ENCODE measurements at places on chromosomes 3 and 15.

DNA sequence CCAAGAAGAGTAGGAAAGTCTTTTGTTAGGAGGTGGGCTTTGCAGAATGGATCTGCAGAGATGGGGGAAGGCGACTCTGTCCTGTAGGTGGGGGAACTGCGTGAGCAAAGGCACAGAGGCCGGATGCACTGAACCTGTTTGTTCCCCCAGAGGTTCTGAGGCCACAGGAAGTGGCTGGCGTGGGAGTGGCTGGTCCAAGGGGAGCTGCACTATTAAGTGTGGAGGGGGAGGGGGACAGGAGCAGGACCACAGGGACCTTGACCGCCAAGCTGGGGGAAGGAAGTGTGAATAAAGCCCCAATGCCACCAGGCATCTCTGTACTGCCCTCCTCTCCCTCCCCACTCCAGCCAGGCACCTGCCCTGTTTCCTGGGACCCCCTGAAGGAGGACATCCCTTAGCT is 51.8 kb downstream of the CYP11A1 start:
- DNase-seq: no peak

GRCh38 chr15:58360421-58361090 is 71.2 kb upstream of the LIPC start:
- no peak for DNase-seq

DNA sequence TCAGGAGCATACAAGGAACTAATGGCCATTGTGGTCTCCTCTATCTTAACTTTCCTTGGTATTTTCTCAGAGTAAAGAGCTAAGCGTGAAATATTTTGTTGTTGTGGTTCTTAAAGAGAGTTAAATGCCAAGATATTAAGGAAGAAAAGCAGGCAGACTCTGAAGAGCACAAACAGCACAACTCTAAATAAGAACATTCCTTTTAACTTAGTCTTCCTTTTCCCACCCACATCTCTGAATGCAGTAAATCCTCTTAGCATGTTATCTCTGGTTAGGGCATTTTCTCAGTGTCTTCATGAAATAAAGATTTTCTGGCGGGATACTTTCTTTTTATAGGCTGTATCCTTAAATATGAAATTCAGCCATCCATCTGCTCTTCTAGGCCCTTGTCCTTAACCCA is 1.5 kb downstream of the GPR87 start:
- peak; percentile 54 for DNase-seq

DNA sequence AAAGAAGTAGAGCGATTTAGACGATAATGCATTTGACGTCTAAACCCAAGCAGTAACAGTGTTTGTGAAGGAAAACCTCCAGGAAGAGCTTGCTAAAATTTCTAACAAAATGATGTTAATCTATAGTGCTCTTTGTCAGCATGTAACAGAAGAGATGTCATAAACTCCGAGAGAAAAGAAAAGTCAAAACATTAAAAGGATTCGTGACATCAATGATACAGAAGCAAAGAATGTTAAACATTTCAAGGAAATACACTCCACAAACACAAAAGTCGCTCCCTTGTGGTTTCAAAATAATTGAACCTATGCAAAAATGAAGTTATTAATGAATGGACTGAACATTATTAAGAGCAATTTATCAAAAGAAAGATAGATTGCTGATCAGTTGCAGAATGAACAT is 27.9 kb downstream of the AADAC start:
- no peak for DNase-seq

DNA sequence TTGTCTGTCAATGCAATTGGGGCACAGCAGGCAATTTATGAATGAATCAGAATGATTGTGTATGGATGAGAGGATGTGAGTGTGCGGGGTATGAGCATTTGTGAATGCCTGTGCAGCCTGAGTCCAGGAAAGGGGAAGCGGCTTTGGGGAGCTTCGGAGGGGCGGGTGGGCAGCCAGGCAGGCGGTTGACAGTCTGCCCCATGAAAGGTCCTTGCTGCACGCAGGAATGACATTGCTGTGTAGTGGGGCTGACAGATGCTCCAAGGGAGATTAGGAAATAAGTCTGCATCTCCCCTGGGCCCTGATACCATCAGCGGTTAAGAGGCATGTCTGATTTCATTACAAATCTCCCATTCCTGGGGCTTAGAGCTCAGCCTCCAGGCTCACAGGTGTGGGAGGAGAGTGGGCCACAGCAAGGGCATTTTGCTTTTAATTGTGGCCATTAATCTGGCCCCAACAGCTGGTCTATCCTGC is 26.4 kb upstream of the TSPAN3 start:
- DNase-seq: no peak

DNA sequence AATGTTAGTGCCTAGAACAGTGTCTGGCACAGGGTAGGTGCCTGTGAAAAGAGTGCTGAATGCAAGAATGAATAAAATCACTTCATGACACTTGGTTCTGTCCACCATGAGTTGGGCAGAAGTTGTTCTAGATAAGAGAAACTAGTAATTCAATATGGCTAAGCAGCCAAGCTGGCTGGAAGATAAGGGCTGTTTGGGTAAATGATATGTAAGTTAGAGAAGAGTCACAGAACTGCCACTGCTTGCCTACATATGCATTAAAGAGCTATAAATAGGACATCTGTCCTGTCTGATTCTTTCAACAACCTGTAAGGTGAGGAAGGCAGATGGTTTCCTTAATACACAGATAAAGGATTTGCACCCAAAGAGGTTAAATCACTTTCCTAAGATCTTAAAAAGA is 13.1 kb downstream of the MTMR10 start:
- DNase-seq: no peak

DNA sequence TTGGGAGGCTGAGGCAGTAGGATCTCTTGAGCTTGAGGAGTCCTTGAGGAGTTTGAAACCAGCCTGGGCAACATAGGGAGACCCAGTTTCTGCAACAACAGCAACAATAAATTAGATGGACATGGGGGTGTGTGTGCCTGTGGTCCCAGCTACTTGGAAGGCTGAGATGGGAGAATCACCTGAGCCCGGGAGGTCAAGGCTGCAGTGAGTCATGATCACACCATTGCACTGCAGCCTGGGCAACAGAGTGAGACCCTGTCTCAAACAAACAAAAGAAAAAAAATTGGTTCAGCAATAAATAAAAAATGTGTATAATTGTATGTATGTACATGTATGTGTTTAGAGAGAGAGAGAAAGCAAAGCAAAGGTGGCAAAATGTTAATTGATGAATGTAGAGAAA is 83.1 kb downstream of the PDE8A start:
- no peak for DNase-seq

GRCh38 chr3:100500320-100500880 is 8.0 kb downstream of the TMEM45A start:
- no peak for DNase-seq

Data from epithelial cell of esophagus (primary cell).